Smooth muscle cell of bladder (primary cell): ENCODE measurements at places on chromosomes 1 and 21. TPM values are rescaled to one million over a fixed set of nuclear protein-coding genes. Genes with fewer than 3 reads are reported as not detected.

Gene PROK1
- total RNA-seq: 0.14 TPM in 1 of 2 replicates, not detected in the other

Gene DIO1
- total RNA-seq: not detected in 2 replicates

Gene VCAM1
- total RNA-seq: 191 and 648 TPM in 2 replicates

Gene FGR
- total RNA-seq: not detected in 2 replicates

Gene CD48
- not detected in 2 replicates for total RNA-seq

Gene CFHR2
- not detected in 2 replicates for total RNA-seq

Gene EXO1
- total RNA-seq: 1.8 and 2.8 TPM in 2 replicates

Gene RGS7
- under 0.01 TPM in 2 replicates for total RNA-seq

Gene PLXNA2
- total RNA-seq: 0.43 and 1.1 TPM in 2 replicates

Gene FYB2
- total RNA-seq: under 0.01 TPM in 1 of 2 replicates, not detected in the other

Gene SHC1
- 180 and 202 TPM in 2 replicates for total RNA-seq

Gene PRR9
- total RNA-seq: not detected in 2 replicates

Gene NBPF6
- total RNA-seq: not detected in 2 replicates

Gene CYYR1
- total RNA-seq: 0.09 TPM in 1 of 2 replicates, not detected in the other

Gene WNT3A
- total RNA-seq: not detected in 2 replicates

Gene ESPN
- total RNA-seq: not detected in 2 replicates

Gene CRP
- total RNA-seq: not detected in 2 replicates

Gene HORMAD1
- not detected in 2 replicates for total RNA-seq

Gene FHAD1
- total RNA-seq: 0.83 and 1.1 TPM in 2 replicates
